ENCODE measurements at places on chromosomes 1 and 21.

GRCh38 chr21:42439284-42440186 lies 35.8 kb downstream of the UBASH3A start:
- no peak for DNase-seq

- no peak for DNase-seq
Observed at GRCh38 chr1:241419986-241420385, 63.0 kb upstream of the RGS7 start.

DNA sequence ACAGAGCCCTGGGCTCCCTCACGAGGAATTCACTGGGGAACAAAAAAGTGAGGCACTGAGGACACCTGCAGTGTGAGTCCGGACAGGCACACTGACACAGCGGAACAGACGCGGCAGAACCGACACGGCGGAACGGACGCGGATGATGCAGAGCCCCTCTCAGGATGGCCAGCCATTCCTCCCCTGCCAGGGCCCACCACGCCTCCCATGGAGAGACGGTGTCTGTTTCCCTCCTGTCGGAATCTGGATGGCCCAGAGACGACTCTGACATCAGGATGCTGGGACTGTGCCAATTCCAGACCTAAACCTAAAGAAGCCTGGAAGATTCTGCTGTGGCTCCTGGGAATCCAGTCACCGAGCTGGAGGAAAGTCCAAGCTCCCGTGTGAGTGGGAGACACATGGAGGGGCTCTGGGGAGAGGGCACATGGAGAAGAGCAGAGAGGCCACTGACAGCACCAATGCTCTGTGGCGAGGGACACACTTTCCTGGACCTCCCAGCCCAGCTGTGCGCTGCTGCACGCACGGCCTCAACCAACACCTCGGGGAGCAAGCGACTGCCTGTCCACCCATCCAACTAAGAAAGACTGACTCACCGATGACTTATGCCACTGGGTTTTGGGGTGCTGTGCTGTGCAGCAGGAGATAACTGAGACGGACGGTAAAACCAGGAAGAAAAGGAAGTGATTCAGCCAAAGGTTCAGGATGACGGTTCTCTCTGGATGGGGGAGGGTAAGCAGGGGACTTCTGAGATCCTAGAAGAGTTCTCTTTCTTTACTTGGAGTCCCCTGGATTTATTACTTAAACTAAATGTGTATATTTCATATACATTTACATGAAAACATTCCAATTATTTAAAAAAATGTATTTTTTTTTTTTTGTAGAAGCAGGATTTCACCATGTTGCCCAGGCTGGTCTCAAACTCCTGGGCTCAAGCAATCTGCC lies 23.3 kb downstream of the ZBTB17 start:
- DNase-seq, result no peak

DNA sequence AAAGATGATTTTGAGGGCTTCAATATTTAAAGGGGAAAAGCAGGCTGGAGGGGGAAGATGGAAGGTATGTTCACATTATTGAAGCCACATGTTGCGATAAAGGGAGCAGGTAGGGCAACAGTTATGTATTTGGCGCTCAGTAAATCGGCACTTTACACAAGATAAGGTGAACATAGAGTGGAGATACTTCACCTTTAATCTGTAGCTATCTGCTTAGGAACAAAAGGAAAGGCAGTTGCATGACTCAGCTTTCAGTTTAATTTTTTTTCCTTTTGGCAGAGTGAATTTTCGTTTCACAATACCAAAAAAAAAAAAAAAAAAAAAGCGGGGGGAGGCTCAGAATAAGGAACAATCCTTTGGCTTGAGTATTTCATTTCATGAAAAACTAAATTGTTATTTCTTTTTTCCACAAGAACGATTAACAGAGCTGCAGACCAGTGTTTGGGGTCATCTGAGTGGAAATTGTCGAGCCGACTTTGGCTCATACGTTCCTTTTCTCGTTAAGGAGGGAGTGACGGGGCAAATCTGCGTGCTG lies 1.1 kb upstream of the COQ8A start:
- DNase-seq, result no peak

- DNase-seq, result no peak
Observed at GRCh38 chr1:8689431-8690252, 127.8 kb downstream of the RERE start.

DNA sequence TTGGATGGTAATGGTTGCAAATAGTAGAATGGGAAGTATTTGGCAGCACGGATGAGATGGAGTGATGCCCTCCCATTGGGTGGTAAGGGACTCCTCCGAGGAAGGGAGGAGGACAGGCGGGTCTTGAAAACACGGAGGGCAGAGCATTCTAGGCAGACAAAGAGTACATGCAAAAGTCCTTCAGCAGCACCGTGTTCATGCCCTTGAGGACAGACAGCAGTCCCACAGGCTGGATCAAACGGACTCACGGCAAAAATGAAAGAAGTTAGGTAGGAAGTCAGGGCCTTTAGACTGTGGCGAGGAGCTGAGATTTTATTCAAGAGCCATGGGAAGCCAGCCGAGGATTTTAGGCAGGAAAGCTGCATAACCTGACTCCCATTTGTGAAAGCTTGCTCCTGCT lies 253.9 kb downstream of the RHOU start:
- DNase-seq, result no peak

DNA sequence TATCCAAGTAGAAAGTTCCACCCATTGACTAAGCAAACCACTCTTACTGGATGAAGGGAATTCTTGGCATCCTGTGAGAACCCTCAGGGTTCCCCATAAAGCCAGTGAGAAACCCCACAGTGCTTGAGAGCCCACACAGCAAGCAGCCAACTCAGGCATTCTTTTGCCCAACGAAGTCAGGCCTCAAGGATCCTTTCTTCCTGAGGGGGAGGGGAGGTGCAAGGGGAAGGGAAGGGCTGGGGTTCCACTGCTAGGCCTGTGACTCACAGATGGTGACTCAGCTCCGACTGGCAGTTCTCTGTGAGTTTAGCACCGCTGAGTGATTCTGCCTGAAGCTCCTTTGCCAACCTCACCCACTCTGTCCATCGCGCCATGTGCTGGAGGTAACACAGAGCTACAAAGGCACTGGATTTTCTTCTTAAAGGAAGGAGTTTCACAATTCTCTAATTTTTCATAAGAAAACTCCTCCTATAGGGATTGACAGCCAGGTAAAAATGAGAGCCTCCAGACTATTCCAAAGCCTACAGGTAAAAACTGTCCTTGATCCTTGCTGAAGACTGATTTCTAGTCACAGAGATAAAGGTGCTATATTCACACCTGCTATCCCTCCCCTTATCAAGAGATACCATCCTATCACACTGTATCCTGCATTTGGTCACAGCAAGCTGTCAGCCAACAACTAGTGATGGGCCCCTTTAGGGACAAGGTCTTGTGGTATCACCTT lies 4.8 kb downstream of the ENO1 start:
- no peak for DNase-seq

DNA sequence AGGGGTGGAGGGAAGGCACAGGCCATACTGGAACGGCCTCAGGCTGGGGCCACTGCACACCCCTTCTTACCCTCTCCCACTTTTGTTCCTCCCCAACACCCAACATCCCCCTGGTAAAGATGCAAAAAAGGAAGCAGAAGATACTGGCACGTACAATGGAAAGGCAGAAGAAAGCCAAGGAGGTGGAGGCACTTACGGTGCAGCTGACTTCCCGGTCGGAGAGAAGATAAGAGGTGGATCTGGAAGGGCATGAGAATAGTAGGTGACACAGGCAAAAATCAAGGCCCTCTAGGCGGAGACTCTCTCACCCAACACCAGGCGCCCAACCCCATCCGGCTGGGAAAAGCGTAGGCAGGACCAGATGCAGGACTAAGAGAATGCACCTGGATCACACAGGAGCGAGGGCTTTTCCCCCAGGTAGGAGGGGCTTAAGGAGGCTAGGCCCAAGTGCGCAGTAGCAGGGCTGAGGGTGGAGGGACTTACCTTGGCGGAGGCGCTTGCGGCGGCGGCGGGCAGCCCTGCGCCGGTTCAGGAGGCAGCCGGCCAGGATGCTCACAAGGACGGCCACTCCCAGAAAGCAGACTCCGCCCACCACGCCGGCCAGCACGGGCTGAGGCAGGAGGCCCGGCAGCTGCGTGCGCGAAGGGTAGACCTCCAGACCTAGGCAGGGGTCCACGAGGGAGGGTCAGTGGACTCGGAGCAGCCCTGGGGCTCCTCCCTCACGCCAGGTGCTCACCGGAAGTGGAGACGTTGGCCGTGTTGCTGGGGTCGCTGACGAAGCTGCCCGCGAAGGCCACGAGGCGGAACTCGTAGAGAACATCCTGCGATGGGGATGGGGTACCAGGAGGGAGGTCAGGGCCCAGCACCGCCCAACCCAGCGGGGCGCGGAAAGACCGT lies 4.1 kb upstream of the TAGLN2 start:
- DNase-seq, result no peak

- no peak for DNase-seq
Observed at GRCh38 chr1:41447995-41448770, 36.3 kb downstream of the EDN2 start.

DNA sequence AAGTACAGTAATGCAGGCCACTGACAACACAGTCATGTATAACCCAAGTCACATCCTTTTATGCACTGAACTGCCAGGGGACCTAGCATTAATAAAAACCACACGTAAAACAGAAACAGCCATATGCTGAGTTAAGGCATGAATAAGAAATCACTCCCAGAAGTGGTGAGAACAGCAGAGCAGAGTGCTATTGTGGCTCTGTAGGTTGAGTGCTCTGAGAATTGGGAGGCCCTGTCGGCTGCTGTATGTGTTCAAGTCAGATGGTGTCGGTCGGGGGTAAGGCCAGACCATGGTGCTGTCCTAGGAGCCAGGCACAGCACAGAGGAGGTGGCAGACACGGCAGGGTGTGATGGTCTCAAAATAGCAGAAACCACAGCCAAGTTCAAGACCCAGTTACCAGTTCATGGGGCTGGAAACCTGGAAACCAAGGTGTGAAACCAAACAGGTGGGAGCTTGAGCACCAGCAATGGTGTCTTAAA lies 126.6 kb upstream of the COA6 start:
- DNase-seq, result no peak

GRCh38 chr1:2481885-2482284 lies 5.8 kb downstream of the PLCH2 start:
- DNase-seq, result no peak

DNA sequence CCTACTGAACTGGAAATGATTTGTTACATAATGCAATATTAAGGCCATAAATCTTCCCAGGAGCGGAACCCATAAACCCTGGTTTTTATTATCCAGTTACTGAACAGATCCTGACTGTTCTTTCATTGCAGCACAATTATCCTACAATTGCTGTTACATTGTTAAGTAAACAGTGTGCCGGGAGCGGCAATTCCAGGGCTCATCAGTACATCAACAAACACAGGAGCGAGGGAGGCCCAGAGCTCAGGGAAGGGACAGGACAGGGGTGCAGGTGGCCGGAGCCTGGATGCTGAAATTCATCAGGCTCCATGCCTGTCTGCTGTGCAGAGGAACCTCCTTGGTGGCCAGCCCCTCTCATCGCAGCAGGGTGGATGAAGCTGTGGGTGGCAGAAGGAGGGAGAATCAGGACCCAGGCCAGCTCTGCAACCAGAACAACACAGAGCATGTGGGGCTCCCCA lies 544.7 kb downstream of the NPHP4 start:
- DNase-seq, result no peak

GRCh38 chr1:75373542-75374159 lies 237.3 kb downstream of the SLC44A5 start:
- DNase-seq, result no peak

- no peak for DNase-seq
Observed at GRCh38 chr1:200386416-200386815, 23.4 kb downstream of the ZNF281 start.

- no peak for DNase-seq
Observed at GRCh38 chr1:164519426-164519825, 39.6 kb upstream of the PBX1 start.

DNA sequence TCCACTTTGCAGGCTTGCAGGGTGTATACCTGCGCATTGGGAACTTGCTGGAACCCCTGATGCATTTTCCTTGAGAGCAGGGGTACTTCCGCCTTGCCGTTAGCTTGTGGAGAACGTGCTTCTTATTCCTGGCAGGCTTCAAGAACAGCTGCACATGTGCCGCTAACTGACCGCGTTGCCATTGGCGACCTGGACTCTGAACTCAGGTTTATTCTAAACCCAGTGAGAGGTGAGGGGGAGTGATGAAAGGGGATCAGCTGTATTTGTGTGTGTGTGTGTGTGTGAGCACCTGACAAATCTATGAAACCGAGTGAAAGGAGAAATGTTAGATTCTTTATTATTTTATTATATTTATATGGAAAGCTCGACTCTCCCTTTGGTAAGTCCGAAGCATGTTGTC lies 128.6 kb downstream of the HUNK start:
- DNase-seq, result no peak

DNA sequence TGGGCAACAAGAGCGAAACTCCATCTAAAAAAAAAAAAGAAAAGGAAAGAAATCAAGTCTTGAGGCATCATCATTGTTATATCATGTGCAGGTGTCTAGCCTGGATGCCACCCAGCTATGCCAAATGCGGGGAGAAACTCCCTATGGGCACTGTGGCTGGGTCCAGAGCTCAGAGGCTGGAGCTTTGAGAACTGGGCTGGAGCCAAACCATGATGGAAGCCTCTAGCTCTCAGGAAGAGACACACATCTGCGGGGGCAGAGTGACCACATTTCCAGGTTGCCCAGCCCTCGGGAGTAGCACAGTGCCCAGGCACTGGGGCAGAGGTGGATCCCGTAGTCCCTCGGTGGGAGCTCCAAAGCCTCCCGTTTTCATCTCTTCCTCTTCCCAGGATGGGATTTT lies 58.9 kb downstream of the COL18A1 start:
- DNase-seq, result no peak

DNA sequence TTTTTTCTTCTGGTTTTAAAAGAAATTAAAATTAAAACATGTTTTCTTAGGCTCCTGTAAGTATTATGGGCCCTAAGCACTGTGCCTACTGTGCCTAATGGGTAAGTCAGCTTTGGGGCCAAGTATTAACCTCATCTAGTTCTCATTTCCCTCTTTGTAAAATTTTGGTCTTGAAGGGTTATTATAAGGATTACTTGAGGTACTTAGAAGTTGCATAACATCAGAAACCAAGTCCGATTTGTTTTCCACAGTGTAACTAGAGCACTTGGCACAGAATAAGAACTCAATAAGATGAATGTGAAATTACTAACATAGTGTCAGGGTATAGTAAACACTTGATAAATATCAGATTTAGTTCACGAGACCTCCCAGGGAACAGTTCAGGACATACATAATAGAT lies 16.4 kb upstream of the OSBPL9 start:
- DNase-seq, result no peak

DNA sequence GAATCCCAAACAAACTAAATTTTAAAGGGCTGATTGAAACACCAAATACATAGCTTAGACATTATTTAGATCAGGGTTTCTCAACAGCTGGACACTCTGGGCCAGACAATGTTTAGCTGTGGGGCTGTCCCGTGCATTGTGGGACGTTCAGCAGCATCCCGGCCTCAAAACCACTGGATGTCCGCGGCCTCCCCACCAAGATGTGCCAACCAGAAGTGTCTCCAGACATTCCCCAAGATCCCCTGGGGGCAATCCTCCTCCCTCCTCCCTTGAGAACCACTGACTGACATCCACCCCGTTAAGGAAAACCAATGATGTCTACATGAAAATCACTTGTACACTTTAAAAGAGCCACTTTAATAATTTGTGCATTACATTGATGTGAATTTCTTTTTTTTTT lies 38.4 kb downstream of the CLSTN1 start:
- no peak for DNase-seq
